ENCODE measurements at places on chromosomes 13 and 19.
A peak's percentile ranks its signal among the peaks of the same experiment; 100 is the strongest.

GRCh38 chr13:109627649-109628048 lies 158.7 kb downstream of the IRS2 start:
- DNase-seq = no peak

- DNase-seq = no peak
Observed at GRCh38 chr19:30555075-30555790, 183.0 kb downstream of the ZNF536 start.

DNA sequence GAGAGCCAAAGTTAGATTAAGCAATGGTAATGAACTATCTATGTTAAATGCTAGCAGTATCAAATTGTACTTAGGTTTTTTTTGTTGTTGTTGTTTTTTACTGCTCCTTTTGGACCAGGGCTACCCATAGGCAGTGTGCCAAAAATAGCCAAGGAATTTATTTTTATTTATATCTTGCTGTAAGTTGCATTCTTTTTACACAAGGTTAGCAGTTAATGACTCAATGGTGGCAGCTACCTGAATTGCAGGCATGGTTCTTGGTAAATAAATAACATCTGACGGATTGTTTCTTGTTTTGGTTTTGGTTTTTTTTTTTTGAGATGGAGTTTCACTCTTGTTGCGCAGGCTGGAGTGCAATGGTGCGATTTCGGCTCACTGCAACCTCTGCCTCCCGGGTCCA lies 194.8 kb upstream of the TSC22D1 start:
- DNase-seq = no peak

- DNase-seq = no peak
Observed at GRCh38 chr19:18100710-18101109, 3.1 kb downstream of the MAST3 start.

DNA sequence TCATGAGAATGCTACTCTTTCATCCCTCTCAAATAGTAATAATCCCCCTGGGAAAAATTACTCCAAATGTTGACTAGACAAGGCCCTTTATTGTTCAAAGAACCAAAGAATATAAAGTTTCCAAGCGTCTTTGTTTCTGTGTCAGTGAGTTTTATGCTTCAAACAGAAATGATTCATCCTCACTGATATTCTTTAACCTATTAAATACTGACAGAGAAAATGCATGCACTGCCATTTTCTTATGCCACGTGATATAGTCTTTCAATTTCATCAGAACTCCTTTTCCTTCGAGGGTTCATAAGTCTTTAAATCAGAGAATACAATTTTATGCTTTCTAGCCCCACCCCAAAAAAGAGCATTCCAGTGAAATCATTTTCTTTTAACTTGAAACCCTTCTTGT lies 211.6 kb downstream of the SHISA2 start:
- DNase-seq = no peak

- no peak for DNase-seq
Observed at GRCh38 chr19:10812196-10812595, 23.8 kb downstream of the TMED1 start.

GRCh38 chr19:12596485-12596884 lies 14.1 kb downstream of the ZNF490 start:
- no peak for DNase-seq

DNA sequence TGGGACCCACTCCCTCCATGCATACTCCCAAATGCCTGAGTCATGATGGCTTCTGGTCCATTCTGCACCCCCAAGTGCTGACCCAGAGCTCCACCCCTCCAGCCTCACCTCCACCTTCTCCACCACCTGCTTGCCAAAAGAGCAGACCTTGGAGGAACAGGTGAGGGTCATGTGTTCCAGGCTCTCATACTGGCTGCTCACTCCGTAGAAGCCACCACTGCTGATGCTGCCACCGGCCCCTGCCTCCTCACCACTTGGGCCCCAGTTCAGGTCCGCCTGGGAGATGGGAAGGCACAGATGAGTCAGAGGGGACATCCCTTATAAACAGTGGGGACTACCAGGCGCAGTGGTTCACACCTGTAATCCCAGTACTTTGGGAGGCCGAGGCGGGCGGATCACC lies 7.9 kb downstream of the CD37 start:
- DNase-seq = no peak

- DNase-seq = no peak
Observed at GRCh38 chr13:49776871-49777270, 15.6 kb downstream of the KPNA3 start.

- no peak for DNase-seq
Observed at GRCh38 chr13:40163066-40164000, 503.1 kb downstream of the FOXO1 start.

DNA sequence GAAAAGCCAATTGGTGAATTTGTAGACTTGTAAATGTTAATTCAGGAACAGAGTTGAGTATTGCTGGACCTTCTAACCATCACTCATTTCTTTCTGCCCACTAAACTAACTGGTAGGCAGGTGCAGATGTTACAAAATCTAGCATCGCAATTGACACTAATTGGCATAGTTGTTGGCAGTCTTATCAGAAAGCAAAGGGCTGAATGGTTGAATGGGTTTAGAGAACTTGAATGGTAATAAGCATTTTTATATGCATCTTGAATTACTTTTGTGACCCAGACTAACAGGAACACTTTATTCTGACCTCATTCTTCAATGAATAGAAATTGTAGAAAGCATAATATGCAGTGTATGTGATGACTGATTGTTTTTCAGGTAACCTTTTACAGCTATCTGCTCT lies 189.1 kb downstream of the GGACT start:
- no peak for DNase-seq

GRCh38 chr13:77981281-77981881 lies 62.8 kb upstream of the EDNRB start:
- peak; percentile 39 for DNase-seq

- DNase-seq = no peak
Observed at GRCh38 chr13:112588490-112589297, 741 bp upstream of the TUBGCP3 start.

- DNase-seq = no peak
Observed at GRCh38 chr19:6772866-6773322, 386 bp downstream of the VAV1 start.

Measured in mammary epithelial cell (primary cell).